8988T (cell line): ENCODE measurements at places on chromosomes 2 and 18.

GRCh38 chr2:168348076-168348475 is 100.7 kb upstream of the STK39 start:
- DNase-seq: no peak

- no peak for DNase-seq
Measured at GRCh38 chr2:37742286-37742685, 70.8 kb upstream of the CDC42EP3 start.

- DNase-seq: no peak
Measured at GRCh38 chr2:190387422-190387821, 20.7 kb upstream of the MFSD6 start.

- no peak for DNase-seq
Measured at GRCh38 chr18:47246027-47246971, 5.2 kb downstream of the SKOR2 start.

- DNase-seq: no peak
Measured at GRCh38 chr2:165876712-165877111, 76.9 kb downstream of the TTC21B start.
